Activated CD8-positive, alpha-beta T cell treated with anti-CD3 and anti-CD28 coated beads for 36 hours (primary cell): ENCODE measurements at places on chromosomes 3 and 15.

DNA sequence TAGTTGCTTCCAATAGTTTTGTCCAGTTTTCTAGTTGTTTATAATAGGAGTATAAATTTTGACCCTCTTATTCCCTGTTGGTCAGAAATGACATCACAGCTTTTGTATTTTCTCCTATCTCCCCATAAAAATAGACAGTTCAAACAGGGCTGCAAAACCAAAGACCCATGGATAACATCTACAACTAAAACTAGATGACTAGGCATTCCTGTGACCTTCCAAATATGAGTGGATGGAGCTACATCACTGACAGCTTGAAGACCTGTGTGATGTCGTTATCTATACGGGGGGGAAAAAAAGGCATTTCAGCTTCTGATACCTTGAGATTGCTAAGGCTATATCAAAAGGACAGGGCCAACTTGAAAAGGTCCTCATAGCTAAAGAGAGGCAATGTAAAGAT, 84.6 kb downstream of the REC114 start:
- DNase-seq, result no peak

DNA sequence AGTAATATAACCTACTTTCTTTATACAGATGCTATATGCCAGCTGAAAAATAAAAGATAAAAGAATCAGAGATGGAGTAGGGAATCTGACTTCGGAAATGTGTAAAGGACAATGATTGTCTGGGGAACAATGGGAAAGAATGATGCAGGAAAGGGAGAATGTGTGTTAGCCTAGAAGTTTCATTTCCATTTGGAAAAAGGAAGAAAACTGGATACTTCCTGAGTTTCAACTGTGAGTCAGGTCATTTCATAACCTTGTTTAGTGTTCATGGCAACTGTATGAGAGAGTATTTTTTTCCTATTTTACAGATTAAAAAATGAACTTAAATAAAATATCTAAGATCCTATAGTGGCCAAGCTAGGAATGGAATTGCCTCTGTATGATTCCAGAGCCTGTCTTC, 261.3 kb upstream of the NECTIN3 start:
- DNase-seq, result no peak

DNA sequence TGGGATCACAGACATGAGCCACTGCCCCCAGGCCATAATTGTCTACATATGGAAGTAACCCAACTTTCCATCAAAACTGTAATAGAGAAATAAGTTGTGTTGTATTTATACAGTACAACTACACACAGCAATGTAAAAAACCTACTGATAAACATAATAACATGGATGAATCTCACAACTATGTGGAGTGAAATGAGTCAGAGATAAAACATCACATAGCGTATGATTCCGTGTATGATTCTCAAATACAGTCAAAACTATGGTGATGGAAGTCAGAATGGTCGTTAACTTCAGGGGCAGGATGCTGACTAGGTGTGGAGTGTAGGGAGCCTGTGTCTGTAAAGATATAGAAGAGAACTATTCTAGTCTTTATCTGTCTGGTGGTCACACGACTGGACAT, 332.7 kb upstream of the SLCO3A1 start:
- DNase-seq, result no peak

DNA sequence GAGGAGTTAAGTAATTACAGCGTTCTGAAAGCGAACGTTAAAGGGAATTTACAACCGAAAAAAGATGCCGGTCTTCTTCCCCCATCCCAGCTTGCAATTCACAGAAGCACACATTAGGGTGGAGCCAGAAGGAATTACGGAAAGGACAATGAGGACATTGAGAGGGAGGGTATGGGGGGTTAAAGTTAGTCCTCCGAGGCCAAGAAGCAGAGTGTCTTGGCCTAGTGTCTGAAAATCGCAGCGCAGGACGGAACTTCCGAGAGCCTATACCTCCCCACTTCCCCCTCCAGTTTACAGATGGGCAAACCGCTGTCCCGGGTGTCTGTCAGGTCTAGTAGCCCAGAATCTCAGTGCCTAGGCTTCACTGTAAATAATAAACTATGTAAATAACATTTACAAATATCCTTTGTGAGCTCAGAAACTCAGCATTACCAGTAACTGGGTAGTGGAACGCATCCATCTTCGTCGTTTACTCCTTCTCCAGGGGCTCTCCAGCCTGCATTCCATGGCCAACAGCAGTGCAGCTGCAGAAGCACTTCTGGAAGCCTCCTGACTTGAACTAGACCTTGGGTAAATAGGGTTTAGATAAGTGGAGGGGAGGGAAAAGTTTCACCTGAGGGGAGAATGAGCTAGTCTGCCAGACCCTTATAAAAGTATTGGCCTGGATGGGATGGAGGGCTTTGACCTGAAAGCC, 922 bp downstream of the ADPRH start:
- DNase-seq, result peak; percentile 32

DNA sequence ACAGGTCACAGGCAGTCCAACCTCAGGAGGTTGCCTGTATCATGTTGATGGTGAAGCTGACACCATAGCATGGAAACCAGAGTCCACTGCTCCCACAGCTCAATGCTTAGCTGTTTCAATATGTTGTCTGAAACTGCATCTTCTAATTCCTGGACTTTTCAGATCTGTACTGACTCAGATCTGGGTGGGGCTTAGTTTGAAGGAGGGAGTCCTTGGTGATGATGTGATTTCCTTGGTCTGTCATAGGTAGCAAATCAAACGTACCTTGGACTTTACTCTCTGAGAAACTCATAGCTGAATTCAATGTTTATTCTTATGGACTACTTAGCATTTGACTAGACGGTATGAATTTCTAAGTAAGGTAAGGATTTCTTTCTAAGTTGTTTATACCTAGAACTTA, at the start of gene HHLA2:
Gene HHLA2 (plus strand): TSS at position 310 of the 400 bp plus-strand sequence. CDS start 55,266 bp downstream, outside the sequence.
- DNase-seq, result peak; percentile 61

DNA sequence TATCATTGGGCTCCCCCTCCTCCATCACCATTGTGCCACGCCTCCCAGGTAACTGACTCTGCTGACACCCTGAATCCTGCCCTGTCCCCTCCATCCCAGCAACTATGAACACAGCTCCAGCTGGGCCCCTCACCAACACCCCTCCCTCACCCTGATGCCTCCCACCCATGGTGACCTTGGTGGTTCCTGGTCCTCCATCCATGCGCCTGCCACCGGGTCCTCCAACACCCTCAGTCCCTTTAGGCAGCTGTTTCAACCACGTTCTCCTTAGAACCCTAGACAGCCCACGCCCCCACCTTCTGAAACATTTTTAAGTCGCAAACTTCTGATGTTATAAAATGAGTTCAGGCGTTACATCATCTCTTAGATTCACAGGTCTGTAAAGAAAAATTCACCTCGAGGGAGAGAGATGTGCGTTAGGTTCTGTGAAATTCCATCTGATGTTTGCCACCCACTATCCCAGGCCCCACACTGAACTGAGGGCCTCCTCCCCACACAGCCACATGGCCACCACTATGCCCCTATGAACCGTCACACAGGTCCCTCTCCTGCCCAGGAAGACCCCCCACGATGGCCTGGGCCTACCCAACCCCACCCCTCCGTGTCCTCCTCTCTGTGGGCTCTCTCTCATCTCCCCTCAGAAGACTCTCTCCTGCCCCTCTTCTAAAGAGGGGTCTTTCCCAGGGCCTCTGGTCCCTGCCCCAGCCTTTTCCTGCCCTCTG, 29.8 kb downstream of the PCSK6 start:
- DNase-seq, result no peak

DNA sequence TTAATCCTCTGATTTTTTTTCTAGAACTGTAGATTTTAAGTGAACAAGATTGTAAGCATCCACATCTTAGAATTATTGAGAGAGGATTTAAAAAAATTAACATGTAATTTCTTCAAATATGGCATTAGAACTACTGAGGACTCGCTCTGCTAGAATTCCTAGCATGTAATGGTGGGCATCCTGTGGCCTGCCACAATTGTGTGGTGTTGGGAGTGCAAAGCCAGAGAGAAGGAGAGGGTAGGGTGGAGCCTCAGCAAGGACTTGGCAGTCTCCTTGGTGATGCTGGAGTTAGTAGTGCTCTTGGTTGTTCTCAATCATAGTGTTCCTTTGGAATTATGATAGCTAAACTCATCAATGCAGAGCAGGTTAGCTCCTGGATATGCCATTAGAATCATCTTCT, 443.9 kb upstream of the TBL1XR1 start:
- no peak for DNase-seq

DNA sequence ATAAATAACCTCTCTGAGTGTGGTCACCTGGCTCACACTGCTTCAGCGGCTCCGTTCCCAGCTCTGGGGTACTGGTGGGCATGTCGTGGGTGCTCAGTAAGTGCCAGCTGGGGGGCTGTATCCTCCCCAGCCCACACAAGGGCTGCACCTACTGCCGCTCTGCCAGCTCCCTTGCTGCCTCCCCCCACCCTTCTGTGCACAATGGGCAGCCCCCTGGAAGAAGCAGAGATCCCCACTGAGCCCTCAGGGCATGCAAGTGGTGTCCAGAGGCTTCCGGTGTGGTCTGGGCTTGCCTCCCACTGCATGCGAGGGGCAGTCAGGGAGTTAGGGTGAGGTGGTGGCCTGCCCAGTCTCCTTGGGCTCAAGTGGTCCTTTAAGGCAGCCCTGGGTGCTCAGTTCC, 58.3 kb upstream of the TRPM1 start:
- DNase-seq, result no peak

DNA sequence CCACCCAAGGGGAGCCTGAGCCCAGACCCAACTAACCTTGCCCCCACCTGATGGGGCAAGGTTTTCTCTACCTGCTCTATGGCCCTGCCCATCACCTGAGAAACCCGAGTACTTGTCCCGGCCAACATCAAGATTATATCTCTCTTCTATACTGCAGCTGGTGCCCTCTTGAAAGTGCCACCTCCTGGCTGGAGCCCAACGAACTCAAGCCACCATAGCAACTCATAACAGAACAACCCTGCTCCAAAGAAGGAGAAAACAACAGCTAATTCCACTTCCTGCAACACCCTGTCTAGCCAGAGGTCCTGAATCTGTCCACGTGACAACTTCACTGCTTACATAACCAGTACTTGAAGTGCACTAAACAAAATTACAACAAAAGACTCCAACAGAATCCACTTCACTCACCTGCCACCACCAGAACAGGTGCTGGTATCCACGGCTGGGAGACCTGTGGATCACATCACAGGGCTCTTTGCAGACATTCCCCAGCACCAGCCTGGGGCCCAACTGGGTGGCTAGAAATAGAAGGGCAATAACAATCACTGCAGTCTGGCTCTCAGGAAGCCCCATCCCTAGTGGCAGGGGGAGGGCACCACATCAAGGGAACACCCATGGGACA, 49.2 kb downstream of the PIERCE2 start:
- DNase-seq, result no peak

DNA sequence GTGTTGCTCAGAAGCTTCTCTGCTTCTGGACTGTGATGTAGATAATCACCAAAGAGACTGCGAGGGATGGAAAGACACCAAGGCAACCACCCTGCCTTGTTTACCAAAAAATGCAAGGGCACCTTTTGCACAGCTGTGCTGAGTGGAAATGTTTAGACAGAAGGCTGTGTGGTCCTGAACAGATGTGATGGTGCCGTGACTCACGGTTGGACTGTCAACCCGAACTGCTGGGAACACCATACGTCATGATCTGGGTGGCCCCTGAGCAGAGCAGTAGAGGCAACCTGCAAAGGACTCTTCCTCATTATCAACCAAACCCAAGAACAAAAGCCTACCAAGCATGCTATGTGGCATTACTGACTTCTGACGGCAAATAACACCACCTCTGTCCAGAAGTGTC, 61.3 kb upstream of the LPP start:
- DNase-seq, result peak; percentile 67

DNA sequence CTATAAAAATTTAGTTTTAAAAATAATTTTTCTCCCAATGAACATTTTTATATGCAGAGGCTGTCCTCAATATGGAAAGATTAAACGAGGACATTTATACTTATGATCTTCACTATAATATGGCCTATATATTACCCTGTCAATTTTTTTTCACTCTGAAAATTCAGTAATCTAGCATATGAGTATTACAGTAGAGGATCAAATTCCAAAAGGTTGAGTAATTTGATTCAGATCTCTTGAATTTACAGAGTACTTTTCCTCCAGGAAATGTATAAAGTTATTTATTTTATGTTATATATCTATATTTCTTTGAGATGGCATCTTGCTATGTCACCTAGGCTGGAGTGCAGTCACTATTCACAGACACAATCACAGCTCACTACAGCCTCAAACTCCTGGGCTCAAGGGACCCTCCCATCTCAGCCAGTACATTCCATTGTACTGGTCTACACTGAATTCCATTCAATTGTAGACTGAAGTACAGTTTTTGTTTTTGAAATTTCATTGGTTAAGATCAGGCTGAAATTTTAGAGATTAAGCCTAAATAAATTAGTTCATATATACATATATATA, 16.3 kb upstream of the TRPM7 start:
- no peak for DNase-seq

- no peak for DNase-seq
These were observed 598 bp upstream of the GMNC start for GRCh38 chr3:190863119-190863465.

DNA sequence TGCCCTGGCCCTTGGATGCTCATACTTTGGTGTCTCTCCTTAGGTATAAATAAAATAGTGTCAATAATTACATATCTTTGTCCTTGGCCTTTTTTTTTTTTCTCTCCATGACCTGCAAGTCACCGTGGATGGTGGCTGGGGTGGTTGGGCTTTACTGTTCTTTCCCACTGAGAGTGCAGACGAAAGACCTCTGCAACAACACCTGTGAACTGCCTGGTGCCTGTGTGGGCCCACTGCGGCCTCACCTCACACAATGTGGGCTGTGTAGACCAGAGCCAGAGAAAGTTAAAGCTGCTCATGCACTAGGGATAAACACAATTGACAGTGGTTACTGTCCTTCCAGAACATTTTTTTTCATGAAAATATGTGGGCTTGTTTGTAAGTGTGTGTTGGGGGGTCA, 39.0 kb downstream of the CCDC32 start:
- no peak for DNase-seq

GRCh38 chr3:140204271-140204984, 269.4 kb downstream of the CLSTN2 start:
- DNase-seq, result no peak

- DNase-seq, result peak; percentile 23
These were observed 15.7 kb upstream of the TFRC start for GRCh38 chr3:196097373-196098154.

- no peak for DNase-seq
These were observed 30.1 kb upstream of the ZNF502 start for GRCh38 chr3:44682182-44682896.

DNA sequence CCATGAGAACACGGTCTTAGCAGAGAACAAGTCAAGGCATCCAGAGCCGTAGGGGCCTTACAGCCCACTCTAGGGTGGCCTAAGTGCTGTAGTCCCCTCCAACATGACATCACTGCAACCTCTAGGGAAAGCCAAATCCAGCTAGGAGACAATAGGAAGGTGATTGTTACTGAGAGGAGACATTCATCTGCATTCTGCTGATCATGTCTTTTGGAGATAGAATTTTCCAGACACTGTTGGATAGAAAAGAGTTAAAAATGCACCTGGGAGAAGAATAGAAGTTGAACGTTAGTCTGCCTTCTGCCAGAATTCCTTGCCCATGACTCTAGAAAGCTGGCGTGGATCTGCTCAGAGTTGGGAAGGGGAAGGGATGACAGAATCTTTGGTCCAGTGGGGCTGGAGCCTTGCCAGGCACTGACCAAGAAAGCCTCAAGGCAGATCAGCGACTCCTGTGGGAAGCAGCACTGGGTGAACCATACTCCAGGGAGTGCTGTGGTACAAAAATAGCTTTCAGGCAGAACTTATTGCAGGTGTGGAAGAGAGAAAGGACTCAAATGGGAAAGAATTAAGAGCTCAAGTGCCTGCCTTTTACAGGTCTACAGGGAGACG, 44.8 kb upstream of the RAF1 start:
- no peak for DNase-seq
